ENCODE measurements at places on chromosomes 1 and 21.

- no peak for DNase-seq
Measured at GRCh38 chr1:30872948-30873263, 35.7 kb downstream of the SDC3 start.

DNA sequence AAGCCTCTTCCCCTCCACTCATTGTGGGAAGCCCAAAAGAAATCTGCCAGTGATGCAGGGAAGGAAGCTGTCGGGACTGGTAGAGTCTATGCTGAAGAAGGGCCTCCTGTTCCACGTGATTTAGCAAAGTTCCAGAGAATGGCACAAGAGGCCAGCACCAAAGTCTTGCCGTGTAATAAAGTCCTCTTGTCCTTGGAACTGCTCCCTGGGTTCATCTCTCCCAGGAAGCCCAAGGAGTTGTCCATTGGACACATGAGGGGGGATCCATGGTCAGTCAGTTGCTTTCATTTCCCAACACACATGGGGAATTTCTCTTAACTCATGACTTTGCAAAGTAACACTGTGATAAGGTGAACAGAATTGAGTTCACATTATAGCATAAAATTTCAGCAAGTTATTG, 116.1 kb upstream of the RAB4A start:
- no peak for DNase-seq

- no peak for DNase-seq
Measured at GRCh38 chr1:159266832-159267231, 35.3 kb upstream of the FCER1A start.

DNA sequence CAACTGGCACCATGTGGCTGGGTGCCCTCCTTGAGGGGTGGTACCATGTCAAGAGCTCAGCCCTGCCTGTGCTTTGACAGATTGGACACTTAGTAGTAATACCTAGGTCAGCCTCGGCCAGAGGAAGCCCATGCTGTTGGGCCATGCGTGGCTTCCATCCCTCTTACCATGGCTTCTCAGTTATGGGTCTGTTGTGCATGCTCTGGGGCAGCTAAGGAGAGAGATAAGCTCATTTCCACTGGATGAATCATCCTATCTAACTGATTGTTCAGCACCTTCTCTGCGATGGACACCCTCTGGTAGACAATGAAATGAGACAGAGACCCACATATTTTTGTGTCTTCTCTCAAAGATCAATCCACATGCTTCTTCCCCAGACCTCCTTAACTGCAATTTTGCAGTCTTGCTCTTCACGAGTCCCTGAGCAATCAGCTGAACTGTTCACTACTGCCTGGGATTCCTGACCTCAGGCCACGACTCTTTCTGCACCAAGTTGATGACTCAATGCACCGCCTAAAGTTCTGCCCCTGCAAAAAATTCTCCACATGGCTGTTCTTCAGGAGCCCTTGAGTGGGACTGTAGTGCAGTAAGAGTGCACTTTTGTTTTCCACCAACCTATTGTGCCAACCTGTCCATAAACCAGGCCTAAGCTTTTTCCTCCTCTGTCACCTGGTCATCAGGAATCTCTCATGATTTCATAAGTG, 6.9 kb upstream of the TRIM62 start:
- no peak for DNase-seq

Data from heart right ventricle (tissue), 16 donors.